ENCODE measurements at places on chromosomes 1 and 21.

DNA sequence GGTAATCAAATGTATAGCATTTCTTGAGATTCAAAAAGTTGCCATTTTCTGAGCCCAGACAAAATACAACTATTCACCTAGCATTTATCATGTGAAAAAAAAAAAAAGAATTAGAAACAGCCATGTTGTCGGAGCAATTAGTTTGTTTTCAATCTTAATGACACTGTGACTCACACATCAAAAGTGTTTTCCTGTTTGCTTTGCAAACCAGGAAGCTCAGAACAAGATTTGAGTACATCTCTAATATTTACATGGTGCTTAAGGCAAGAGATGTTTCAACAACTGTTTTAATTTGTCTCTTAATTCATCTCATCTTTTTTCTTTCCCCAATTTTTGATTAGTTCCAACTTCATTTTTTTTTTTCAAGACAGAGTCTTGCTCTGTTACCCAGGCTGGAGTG, 62.5 kb upstream of the CAPZB start:
- DNase-seq = no peak

GRCh38 chr1:214400131-214400530, 119.2 kb downstream of the SMYD2 start:
- DNase-seq = no peak

DNA sequence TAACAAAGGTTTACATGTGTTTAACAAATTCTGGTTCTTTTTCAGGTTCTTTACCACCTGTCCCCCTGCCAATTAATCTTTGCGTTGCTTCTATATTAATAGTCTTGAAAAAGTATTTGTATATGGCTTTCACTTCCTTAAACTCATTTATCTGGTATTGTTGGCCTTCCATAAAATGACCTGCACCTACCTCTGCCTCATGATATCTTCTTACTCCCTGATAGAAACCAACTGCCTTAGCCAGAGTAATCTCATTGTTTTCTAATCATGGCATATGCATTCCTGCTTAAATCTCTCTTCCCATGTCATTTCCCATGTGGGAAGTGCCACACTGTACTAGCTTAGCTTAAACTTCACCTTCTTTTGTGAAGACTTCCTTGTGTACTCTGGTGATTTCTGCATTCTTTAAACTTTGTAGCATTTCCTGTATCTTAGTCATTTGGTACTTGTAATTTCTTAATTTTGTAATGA, 8.7 kb downstream of the SMG7 start:
- DNase-seq = no peak

DNA sequence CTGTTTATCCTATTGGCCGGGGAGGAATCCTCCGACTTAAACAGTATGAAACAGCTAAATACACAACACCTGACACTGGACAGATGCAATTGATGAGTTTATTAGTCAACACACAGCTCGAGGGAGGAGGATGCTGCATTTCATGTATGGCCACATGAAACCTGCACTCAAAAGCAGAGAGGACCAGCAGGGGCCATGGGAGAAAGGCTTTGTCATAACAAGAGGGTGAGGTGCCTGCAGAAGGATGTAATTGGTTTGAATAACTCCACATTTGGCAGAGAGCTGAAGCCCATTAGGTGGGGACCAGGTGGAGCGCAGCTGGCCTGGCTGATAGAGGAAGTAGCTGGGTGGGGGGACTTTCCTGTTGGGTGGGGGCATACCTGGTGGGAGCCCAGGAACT, 599.1 kb downstream of the PTPRU start:
- no peak for DNase-seq

GRCh38 chr1:104797982-104798381, 1048.3 kb downstream of the AMY1C start:
- no peak for DNase-seq

DNA sequence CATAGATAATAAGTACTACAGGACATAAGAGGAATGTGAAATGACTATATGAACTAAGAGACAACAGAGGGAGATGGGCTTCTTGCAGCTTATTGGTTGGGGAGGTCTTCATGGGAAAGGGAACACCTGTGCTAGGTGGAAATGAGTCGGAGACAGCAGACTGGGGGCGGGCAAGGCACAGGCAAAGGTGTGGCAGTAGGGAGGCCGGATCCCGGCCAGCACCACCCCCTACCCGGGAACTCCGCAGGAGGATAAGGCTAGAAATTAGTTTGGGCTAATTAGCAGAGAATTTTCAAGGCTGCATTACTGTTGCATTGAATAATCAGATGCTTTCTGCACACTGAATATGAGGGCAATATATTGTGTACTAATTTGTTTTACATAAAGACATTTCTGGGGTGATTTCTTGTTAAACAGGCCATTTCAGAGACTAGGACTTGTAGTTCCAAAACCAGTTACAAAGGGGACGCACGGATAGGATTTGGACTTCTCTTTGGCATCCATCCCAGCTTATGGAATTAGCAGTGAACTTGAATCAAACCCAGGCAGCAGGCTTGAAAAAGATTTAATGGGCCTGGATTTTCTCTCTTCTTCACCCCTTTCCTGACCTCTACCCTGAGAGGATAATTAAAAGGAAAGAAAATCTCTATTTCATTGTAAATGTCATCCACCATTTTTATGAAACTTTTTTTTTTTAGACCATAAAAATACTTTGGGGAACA, 2.2 kb upstream of the HUNK start:
- no peak for DNase-seq

- DNase-seq = no peak
These were observed 742 bp upstream of the PDE9A start for GRCh38 chr21:42652527-42653230.

- DNase-seq = no peak
These were observed 8.3 kb downstream of the SDE2 start for GRCh38 chr1:225990705-225991464.

- no peak for DNase-seq
These were observed 26.7 kb upstream of the MTMR11 start for GRCh38 chr1:149963358-149963757.
